ENCODE measurements at places on chromosomes 12 and 14. TPM values are rescaled to one million over a fixed set of nuclear protein-coding genes. Genes with fewer than 3 reads are reported as not detected.

DNA sequence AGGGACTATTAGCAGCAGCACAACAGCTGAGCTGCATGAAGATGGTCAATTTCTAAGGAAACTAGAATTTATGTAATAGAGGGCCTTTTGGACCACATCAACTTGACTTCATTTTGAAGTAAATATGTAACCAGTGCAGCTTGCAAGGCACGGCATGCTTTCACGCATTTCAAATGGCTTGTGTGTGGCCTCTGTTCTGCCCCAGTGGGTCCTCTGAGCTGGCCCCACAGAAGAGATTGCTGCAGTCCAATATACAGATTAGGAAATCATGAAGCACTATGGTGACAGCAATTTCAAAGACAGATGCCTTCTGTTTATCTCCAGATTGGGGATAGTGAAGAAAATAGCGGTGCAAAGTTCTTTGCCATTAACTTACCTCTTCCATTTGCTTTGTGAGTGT, 101.4 kb downstream of the PDZRN4 start:
- no peak for DNase-seq
- no peaks in the 10 kb centered on the region for H3K4me1 ChIP-seq
- H3K36me3 ChIP-seq: no peaks in the 10 kb centered on the region

DNA sequence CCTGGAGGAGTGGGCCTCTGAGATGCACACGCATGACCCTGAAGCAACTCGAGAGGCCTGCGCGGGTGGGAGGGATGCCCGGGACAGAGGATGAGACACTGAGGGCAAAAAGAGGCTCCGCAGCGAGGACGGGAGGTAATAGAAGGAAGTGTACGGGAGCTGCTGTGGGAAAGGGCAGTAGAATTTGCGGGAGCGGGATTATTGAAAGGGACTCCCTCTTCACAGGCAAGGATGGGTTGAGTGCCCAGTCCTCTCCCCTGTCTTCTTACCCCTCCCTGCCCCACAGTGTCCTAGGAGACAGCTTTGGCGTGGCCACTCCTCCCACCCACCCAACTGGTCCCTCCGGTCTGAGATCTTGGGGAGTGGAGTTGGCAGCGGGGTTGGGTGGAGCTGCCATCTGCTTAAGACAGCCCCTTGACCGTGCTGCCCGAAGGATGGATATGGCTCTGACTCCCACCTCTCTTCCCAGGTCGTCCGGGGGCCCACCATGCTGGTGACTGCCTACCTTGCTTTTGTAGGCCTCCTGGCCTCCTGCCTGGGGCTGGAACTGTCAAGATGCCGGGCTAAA, 15.7 kb upstream of the ESPL1 start:
- H3K27me3 ChIP-seq: no peaks in the 10 kb centered on the region
- H3K27ac ChIP-seq: peak overlapping the region; percentile 95
- no peak for DNase-seq
- H3K4me3 ChIP-seq: peak overlapping the region; percentile 99
- peaks cover 25% of the 10 kb centered on the region for H3K4me1 ChIP-seq

GRCh38 chr12:110802489-110802888, 44.3 kb upstream of the CCDC63 start:
- H3K27ac ChIP-seq: no peak overlapping the region
- no peak overlapping the region for H3K4me3 ChIP-seq
- DNase-seq: no peak
- peaks cover 10% of the 10 kb centered on the region for H3K27me3 ChIP-seq
- H3K4me1 ChIP-seq: no peaks in the 10 kb centered on the region

- no peaks in the 10 kb centered on the region for H3K27me3 ChIP-seq
- 0 out of 2 replicates have a peak, but pooled peaks cover 4% of the 10 kb centered on the region for H3K36me3 ChIP-seq
- DNase-seq: peak; percentile 66
- peak overlapping the region; percentile 73 for H3K27ac ChIP-seq
Observed at GRCh38 chr14:85234156-85235025, 295.6 kb upstream of the FLRT2 start.

- H3K27ac ChIP-seq: peak overlapping the region; percentile 72
- H3K4me3 ChIP-seq: peak overlapping the region; percentile 92
- peaks cover 24% of the 10 kb centered on the region for H3K4me1 ChIP-seq
- DNase-seq: no peak
- H3K27me3 ChIP-seq: no peaks in the 10 kb centered on the region
Observed at GRCh38 chr12:53726946-53727309, 324 bp downstream of the CALCOCO1 start.

GRCh38 chr12:19444097-19444496, 4.8 kb downstream of the AEBP2 start:
- H3K27me3 ChIP-seq: no peaks in the 10 kb centered on the region
- DNase-seq: no peak
- no peak overlapping the region for H3K27ac ChIP-seq
- H3K36me3 ChIP-seq: peaks cover 29% of the 10 kb centered on the region

DNA sequence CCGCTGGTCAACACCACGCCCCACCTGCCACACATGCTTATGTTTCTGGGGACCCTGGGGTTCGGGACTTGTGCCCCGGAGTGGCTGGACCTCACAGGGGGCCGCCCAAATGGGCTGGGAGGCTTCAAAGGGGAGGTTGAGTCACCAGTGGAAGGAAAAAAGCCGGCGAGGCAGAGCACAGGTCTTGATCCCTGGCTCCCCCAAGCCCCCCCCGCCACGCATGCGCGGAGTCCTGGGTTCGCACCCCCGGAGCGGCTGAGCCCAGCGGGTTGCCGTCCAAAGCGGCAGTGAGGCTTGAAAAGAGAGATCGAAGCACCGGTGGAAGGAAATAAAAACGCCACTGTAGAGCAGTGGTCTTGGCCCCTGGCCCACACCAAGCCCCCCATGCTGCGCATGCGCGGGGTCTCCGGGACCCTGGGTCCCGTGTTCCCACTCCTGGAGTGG, 313.5 kb downstream of the ALG10 start:
- no peaks in the 10 kb centered on the region for H3K4me1 ChIP-seq
- no peak overlapping the region for H3K4me3 ChIP-seq
- H3K27ac ChIP-seq: no peak overlapping the region

The ASPG gene
- not detected for total RNA-seq

The B3GNT4 gene
- not detected for total RNA-seq

Data from HFFc6 (cell line).